Ovary (tissue), 10 donors: ENCODE measurements at places on chromosomes 4 and X. TPM values are rescaled to one million over a fixed set of nuclear protein-coding genes. Genes with fewer than 3 reads are reported as not detected.

DNA sequence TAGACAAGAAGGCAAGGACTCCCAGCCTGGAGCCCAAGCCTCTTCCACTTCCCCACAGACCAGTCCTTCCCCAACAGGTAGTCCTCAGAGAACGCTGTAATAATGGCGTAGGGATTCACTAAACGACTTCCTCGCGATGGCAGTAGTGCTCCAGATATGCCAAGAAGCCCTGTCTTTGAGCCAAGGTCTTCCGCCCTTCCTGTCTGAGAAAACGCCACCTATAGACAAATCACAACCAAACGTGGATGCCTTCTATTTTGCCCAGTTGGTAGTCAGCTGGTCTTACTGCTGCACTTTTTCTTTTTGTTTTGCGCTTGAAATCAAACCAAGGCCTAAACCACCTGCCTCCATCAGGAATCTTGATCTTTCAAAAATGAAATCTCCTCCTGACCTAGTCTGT, 203.3 kb downstream of the OR13H1 start:
- peak; percentile 82 for DNase-seq

DNA sequence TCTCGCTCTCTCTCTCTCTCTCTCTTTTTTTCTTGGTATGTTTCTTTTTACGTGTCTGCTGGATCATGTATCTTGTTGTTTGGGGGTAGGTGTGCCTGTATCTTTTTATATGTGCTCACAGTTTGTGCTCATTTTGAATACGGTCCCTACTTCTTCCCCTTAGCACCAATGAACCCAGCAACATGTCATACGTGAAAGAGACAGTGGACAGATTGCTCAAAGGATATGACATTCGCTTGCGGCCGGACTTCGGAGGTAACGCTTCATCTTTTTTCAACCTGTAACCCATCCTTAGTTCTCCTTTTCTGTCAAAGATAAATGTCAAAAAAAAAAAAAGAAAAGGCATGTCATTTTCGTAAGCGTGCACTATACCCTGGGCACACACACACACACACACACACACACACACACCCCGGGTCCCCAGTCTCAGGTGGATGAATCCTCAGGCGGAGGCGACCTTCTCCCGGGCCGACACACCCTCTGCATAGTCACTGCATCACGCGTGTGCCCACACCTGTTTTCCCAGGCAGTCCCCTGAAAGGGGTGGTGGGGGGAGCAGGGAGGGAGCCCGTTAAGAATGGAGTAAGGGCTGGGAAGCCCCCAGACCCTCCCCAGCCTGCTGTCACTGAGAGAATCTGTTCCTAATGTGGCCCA, 511 bp downstream of the GABRB1 start:
- no peak for DNase-seq

DNA sequence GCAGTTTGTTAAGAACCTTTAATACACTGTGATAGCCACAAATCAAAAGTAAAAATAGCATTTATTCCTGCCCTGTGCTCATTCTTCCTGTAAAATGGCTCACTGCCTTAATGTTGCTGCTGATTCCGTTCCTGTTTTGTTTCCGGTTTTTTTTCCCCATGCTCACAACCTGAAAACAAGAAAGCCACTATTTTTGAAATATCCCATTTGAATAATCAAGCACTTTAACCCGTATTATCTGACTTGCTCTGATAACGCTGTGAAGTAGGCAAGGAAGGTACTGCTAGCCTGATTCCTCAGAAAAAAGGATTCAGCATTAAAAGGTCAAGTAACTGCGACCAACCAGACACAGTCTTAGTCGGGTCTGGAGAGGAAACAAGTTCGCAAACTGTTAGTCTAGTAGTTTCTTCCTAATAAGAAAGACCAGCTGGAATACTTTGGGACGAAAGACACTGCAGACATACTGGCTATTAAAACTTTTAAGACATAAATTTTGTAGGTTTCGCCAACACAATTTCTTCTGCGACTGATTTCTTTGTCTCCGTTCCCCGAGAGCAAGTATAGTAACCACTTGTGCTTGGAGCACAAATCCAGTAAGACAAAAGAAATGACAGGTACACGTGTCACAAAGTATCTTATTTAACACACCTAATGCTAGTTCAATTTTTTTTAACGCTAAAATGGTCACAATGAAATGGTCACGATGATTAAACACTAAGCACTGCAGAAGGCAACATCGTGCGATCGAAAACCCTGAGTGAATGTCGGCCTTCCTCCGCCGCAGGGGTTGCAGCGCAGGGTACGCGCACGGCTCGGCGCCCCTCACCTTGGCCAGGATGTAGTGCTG, 802 bp downstream of the COX18 start:
- no peak for DNase-seq

DNA sequence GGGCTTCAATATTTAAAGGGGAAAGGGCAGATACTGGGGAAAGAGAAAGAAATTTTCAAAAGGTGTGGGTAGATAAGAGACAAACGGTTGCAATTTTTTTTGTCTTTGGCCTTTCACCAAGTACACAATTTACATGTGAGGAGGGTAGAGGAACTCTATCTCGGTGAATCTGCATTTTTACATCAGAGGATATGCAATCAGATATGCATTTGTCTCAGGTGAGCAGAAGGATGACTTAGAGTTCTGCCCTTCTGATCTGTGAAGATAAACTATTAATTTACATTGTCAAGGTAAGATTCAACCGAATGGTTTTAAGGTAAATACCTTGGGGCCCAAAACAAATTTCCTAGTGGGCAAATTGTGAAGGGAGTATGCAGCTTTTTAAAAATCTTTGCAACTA, 169.9 kb downstream of the COX18 start:
- no peak for DNase-seq

The GPRASP1 gene
- 49.2 TPM for total RNA-seq
